SK-N-SH treated with all-trans-retinoic acid at 6 μM for 48 hours (cell line): ENCODE measurements at places on chromosomes 5 and 9.
A peak's percentile ranks its signal among the peaks of the same experiment; 100 is the strongest.

DNA sequence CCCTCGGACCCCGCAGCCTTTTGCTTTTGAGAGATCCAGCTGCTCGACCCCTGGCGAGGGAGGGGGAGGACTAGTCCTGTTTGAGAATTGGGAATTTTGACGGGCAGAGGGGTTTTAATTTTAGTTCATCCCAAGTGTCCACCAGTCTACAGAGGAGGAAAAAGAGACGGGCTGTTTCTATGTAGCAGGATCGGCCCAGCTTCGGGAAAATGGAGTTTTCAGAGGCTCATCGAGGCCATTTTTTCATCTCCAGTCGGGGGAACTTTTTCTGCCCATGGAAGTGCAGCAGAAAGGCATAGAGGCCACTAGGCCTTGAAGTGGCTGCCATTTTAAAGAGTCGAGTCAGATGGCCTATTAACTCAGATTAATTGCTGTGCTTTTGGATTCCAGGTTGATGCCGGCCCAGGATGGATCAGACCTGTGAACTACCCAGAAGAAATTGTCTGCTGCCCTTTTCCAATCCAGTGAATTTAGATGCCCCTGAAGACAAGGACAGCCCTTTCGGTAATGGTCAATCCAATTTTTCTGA is 1.2 kb downstream of the NSD1 start:
- peak; percentile 13 for ATAC-seq

DNA sequence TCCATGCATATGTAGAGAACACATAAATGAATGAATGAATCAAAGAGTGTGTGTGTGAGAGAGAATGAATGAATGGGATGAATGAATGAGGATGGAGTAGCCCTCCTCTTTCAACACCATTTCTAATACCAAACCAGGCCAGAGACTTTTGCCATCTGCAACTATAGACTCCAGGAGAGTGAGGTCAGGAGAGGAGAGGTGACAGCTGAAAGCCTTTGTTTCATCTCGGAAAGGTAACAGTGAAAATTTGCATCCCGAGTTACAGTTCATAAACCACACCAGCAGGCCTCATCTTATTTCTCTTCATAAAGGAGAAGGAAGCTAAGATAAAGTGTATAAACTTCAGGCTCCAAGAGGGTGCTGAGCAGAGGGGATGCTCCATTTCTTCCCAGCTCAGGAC is 255.3 kb upstream of the KLF4 start:
- no peak for ATAC-seq

GRCh38 chr5:67725604-67726003 is 490.0 kb upstream of the PIK3R1 start:
- no peak for ATAC-seq

DNA sequence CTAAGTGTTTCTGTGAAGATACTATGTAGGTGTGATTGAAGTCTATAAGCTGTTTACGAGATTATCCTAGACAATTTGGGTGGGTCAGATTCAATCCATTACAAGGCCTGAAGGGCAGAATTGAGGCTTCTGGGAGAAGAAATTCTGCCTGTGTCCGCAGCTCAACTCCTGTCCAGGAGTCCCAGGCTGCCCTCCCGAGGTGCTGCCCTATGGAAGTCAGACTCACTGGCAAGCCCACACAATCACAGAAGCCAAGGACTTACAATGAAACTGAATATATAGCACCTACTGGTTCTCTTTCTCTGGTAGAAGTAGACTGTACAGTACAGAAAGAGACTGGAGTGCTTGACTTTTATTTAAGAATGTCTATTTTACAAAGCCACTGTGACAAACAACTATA is 74.5 kb downstream of the EPB41L4A start:
- no peak for ATAC-seq

DNA sequence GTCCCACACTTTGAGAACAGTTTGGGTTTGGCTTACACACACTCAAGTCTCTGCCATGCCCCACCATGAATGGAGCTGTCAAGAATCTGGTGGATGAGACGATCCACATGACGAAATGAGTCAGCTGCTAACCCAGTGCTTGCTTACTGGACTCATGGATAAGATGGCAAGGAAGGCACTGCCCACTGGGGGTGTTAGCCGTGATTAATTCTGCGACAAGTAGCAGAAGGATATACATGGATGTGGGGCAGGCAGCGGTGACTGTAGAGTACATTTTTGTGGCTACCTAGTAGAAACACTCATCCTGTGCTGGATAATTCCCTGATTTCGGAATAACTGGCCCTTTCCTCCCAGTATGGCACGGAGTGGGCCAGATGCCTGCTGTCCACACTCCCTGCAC is 77.5 kb downstream of the SPATA31C2 start:
- ATAC-seq: no peak

DNA sequence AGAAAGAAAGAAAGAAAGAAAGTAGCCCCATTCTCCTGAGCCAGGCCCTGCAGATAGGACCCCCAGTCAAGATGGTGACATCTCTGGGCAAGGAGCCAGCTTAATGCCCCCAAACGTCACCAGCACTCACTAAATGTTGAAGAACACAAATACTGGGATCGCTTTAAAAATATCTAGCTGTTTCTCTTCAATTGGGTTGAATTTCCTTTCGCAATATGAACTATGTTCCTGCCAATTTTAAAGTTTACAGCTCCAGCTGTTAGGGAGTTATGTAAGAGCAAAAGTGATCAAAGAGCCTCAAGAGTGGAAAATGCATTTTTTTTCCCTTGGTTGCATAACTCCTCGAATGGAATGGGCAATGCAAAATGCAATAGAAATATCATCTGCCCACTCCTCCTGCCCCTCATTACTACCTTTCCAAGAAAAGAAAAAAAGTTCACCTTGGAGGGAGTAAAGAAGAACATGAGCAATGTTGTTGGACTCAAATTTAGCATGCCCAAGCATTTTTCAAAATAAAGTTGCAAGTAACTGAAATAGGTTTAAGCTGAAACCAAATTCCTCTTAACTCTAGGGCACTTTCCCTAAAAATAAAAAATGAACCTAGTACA is 244.2 kb upstream of the PIK3R1 start:
- no peak for ATAC-seq

GRCh38 chr9:35675732-35676392 is 2.1 kb downstream of the CA9 start:
- ATAC-seq: peak; percentile 26

GRCh38 chr5:116685069-116685468 is 110.4 kb upstream of the SEMA6A start:
- ATAC-seq: no peak

DNA sequence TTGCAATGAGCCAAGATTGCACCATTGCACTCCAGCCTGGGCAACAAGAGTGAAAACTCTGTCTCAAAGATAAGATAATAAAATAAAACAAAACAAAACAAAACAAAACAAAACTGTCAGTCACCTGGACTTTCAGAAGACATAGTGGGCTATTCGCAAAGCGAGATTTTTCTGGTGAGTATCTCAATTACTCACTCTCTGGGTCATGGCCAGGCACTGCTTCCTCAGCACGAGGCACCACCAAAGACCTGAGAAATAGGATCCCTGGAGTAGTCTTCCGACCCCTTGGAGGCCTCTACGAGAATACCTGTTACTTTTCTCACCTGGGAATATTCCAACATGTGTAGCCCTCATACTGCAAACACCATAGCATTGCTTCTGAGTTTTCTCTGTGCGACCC is 201.7 kb upstream of the ZNF618 start:
- ATAC-seq: peak; percentile 33; the same call in 1 of the 3 replicates

DNA sequence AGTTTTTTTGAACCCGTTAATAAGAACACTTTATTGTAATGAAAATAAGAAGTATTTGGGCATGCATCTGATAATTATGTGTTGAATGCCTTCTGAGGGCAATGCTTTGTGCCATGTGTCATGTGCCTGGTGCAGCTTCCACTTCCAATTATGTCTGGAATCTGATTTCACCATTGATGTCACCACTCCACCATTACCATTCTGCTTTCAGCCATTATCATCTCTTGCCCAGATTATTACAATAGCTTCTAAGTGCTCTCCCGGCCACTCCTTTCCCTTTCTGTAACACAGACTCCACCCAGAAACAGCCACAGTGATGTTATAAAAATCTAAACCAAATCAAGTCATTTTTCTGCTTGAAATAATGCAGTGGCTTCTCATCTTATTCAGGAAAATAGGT is 171.7 kb downstream of the C9orf152 start:
- ATAC-seq: no peak

DNA sequence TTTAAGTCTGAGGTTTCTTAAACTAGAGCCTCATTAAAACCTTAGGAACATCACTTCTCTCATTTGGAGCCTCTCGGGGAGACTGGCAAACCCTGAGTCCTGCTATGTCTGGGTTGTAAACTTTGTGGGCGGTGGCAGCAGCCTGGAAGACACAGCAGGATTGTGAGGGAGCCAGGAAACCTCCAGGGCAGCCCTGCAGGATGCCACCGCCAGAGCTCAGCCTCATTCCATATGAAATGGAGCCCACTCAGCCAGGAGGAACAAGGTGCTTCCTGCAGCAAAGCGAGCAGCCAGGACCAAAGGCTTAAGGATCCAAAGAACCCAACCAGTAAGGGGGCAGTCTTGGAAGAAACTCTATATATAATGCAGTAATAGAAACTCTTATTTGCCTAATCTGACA is 37.9 kb upstream of the IDNK start:
- ATAC-seq: no peak

GRCh38 chr5:110838961-110839360 is 100.2 kb downstream of the SLC25A46 start:
- no peak for ATAC-seq

DNA sequence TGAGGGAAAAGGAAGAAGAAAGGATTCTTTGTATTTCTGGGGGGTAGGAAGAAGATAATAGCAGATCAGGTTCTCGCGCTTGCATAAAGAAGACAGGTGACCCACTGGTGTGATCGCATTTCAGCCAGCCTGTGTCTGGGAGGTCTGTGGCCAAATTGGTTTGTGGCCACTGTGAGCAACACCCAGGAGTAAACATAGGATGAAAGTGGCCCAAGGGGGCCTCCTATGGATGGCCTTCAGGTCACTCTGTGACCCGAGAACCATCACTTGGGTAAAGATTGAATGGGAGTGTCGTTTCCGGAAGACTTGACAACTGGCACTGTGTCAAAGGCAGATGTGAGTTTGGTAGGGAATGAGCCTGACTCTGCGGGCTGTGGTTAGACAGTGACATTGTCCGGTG is 34.2 kb downstream of the RAI14 start:
- ATAC-seq: no peak

DNA sequence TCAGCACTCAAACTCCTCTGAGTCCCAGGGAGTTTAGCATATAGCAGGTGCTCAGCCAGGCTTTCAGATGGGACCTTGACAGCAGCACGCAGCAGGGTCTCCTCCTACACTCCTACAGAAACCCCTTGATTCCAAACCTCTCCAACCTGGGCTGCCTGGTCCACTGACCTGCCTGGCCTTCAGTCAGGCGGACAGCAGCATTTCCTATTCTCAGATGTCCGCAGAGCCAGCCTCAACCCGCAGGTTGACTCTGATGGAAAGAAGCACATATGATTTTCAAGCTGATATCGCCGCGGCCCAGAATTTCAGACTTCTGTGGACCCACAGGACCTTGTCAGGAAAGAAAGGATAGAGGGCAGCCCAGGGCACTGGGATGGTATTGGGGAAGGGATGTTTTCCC is 5.3 kb upstream of the SLC25A48 start:
- ATAC-seq: no peak

- ATAC-seq: no peak
These were observed 143.7 kb downstream of the FSTL4 start for GRCh38 chr5:133468596-133468995.

DNA sequence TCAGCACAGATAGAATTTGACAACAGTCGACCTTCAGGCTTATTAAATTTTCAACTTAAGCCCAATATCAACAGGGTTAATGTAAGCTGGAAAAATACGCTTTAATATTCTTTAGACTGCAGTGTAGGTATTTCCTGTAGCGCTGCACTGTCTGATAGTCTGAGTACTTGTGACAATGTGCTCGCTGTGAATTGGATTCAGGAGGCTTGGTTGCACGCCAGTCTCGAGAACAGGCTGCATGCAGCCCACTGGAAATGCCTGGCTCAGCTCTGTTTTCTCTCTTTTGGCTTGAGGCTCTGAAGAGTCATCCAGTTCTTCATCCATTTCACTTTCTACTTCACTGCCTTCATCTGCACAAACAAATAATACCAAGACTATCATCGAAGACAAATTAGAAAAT is 300.9 kb downstream of the RFX3 start:
- no peak for ATAC-seq

GRCh38 chr9:129866394-129867135 is 31.3 kb downstream of the USP20 start:
- no peak; the same call in 2 of the 3 replicates for ATAC-seq

DNA sequence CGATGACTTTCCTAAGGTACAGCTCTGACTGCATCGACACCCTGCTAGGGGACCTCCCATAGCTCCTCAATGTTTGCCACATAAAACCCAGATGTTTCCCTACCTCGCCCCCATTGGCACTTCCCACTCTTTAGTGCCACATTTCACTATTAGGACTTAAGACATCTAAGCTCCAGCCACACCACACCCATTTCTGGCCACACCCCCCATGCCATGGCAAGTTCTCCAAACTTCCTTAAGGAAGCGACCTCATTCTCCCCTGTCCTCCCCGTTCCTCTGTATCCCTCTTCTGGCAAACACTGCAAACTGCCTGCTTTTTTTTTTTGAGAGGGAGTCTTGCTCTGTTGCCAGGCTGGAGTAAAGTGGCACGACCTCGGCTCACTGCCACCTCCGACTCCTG is 62.9 kb downstream of the USP20 start:
- ATAC-seq: no peak; the same call in 2 of the 3 replicates

- ATAC-seq: no peak
These were observed 1.7 kb downstream of the GOLM1 start for GRCh38 chr9:86097510-86098224.

- ATAC-seq: no peak
These were observed 469.3 kb downstream of the SPATA31D1 start for GRCh38 chr9:82457891-82458290.

DNA sequence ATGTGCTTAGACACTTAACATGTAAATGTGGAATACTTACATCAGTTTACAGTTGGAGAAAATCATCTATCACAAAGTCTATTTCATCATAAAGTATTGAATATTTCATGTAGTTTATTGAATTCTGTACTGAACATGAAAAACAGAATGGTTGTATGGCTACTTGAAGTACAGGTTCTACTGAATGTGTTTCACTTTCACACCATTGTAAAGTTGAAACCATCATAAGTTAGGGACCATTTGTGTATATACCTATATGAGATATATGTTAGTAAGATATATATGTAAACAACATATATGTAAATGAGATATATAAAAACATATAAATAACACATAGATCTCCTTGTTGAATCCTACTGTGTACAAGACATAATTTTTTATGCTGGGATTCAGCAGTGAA is 63.0 kb upstream of the TAF11L2 start:
- no peak for ATAC-seq

DNA sequence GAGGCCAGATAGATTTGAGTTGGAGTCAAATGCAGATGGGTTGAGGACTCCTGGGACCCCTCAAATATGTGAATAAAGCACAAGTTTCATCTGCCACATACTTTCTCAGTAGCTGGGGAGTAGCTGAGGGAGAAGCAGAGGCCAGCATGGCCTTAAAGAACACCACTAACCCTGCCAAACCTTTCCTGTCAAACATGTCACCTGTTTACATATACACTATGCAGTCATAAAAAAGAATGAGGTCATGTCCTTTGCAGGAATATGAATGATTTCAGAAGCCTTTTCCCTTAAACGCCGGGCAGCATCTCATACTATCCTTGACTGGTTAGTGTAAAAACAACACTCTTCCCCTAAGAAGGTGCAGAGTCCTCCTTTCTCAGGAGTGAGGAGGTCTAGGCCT is 25.2 kb upstream of the HSD17B4 start:
- no peak for ATAC-seq
